Activated CD4-positive, alpha-beta T cell treated with anti-CD3 and anti-CD28 coated beads, Interleukin-2, amount 10 ng/mL, durations not matched to agents 24 days and 14 days (primary cell): ENCODE measurements at places on chromosomes 7 and 10. TPM values are rescaled to one million over a fixed set of nuclear protein-coding genes. Genes with fewer than 3 reads are reported as not detected.
A peak's percentile ranks its signal among the peaks of the same experiment; 100 is the strongest.

GRCh38 chr10:129099992-129100391 lies 367.0 kb upstream of the MGMT start:
- no peak for DNase-seq
- peaks cover 9% of the 10 kb centered on the region for H3K4me1 ChIP-seq
- H3K36me3 ChIP-seq, result no peaks in the 10 kb centered on the region
- H3K27me3 ChIP-seq, result no peaks in the 10 kb centered on the region
- no peak overlapping the region for H3K4me3 ChIP-seq

The AUTS2 gene
- 0.76 and 2.1 TPM in 2 replicates for total RNA-seq

DNA sequence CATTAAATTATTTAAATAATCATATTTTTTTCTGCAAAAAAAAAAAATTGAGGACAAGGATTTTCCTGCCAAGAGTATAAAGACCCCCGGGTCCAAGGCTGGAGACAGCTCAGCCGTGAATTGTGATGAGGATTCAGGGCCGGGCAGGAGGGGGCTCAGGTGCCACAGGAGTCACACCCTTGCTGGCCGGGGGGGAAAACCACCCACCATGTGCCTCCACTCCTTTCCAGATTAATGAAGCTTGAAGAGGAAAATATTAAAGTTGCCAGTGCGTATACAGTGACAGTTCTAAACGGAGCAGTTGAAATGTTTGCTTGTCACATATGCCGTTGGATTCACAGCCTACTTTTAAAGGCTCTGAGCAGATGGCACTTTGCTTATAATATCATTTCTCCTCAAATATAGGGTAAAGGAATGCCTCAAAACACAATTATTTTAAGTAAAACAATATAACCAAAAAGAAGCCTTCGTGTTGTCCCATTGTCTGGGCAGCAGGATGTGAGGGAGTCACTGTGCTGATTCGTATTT lies 49.6 kb downstream of the ADARB2 start:
- DNase-seq, result no peak
- H3K4me1 ChIP-seq, result no peaks in the 10 kb centered on the region
- no peak overlapping the region for H3K27ac ChIP-seq
- H3K4me3 ChIP-seq, result no peak overlapping the region
- H3K36me3 ChIP-seq, result no peaks in the 10 kb centered on the region
- peaks cover 11% of the 10 kb centered on the region for H3K27me3 ChIP-seq

The EPHA1 gene
- total RNA-seq, result 0.09 and 0.26 TPM in 2 replicates

The TMEM229A gene
- total RNA-seq, result not detected in 2 replicates

GRCh38 chr7:1639532-1640175 lies 30.4 kb upstream of the ELFN1 start:
- peaks cover 2% of the 10 kb centered on the region for H3K27me3 ChIP-seq
- DNase-seq, result no peak
- H3K36me3 ChIP-seq, result no peaks in the 10 kb centered on the region
- H3K27ac ChIP-seq, result no peak overlapping the region
- no peak overlapping the region for H3K4me3 ChIP-seq

The FLNC gene
- 0.02 and 0.09 TPM in 2 replicates for total RNA-seq

GRCh38 chr10:27620430-27621397 lies 116.6 kb downstream of the RAB18 start:
- no peaks in the 10 kb centered on the region for H3K4me1 ChIP-seq
- peak; percentile 40 for DNase-seq
- peaks cover 12% of the 10 kb centered on the region for H3K27me3 ChIP-seq
- no peaks in the 10 kb centered on the region for H3K36me3 ChIP-seq
- H3K27ac ChIP-seq, result no peak overlapping the region
- H3K4me3 ChIP-seq, result no peak overlapping the region

GRCh38 chr7:121041516-121042148 lies 53.1 kb downstream of the CPED1 start:
- H3K27ac ChIP-seq, result no peak overlapping the region
- no peak overlapping the region for H3K4me3 ChIP-seq
- H3K27me3 ChIP-seq, result peaks cover 12% of the 10 kb centered on the region
- DNase-seq, result no peak
- H3K4me1 ChIP-seq, result no peaks in the 10 kb centered on the region
- H3K36me3 ChIP-seq, result no peaks in the 10 kb centered on the region

- H3K36me3 ChIP-seq, result peaks cover 43% of the 10 kb centered on the region
- H3K27me3 ChIP-seq, result no peaks in the 10 kb centered on the region
- DNase-seq, result no peak
Measured at GRCh38 chr10:114862456-114862855, 40.9 kb downstream of the FHIP2A start.

DNA sequence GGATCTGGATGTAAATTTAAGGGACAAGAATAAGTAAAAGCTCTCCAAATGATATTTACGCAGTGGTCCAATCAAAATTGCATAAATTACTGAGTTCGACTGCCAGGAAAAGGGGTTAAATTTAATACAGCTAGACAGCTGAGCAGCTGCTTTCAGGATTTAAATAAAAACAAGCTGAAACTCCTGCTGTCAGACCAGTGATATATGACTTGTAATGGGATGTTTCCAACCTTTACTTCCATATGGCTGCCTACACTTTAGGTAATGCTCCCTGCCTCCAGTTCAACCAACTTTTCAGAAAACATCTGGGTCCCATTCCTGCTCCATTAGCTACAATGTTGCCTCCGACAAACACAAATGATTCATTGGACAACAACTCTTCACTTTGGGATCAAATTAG lies 326.3 kb upstream of the DGKB start:
- DNase-seq, result no peak
- H3K27ac ChIP-seq, result no peak overlapping the region
- no peak overlapping the region for H3K4me3 ChIP-seq
- H3K27me3 ChIP-seq, result no peaks in the 10 kb centered on the region
- no peaks in the 10 kb centered on the region for H3K36me3 ChIP-seq

GRCh38 chr7:93921607-93922566 lies at the start of gene GNG11:
TSS of gene GNG11 (plus strand) at chr7:93921735. CDS start at chr7:93922138, 403 bp downstream.
- peak; percentile 73 for DNase-seq
- no peaks in the 10 kb centered on the region for H3K36me3 ChIP-seq
- peaks cover 30% of the 10 kb centered on the region for H3K27me3 ChIP-seq
- peak within 1 kb of the TSS; percentile 73 for H3K4me3 ChIP-seq
- peaks cover 2% of the 10 kb centered on the region for H3K4me1 ChIP-seq
- no peak within 1 kb of the TSS for H3K27ac ChIP-seq

GRCh38 chr10:112140110-112140970 lies 43.2 kb downstream of the GPAM start:
- H3K4me1 ChIP-seq, result peaks cover 3% of the 10 kb centered on the region
- no peaks in the 10 kb centered on the region for H3K36me3 ChIP-seq
- no peak overlapping the region for H3K27ac ChIP-seq
- peaks cover 4% of the 10 kb centered on the region for H3K27me3 ChIP-seq
- H3K4me3 ChIP-seq, result no peak overlapping the region

- H3K4me1 ChIP-seq, result peaks cover 4% of the 10 kb centered on the region
- H3K4me3 ChIP-seq, result no peak overlapping the region
- H3K27me3 ChIP-seq, result no peaks in the 10 kb centered on the region
- no peak overlapping the region for H3K27ac ChIP-seq
- peaks cover 9% of the 10 kb centered on the region for H3K36me3 ChIP-seq
- DNase-seq, result no peak
Measured at GRCh38 chr7:2575046-2575732, 16.4 kb downstream of the IQCE start.

The TNPO3 gene
- total RNA-seq, result 54.1 and 56.9 TPM in 2 replicates

- no peak overlapping the region for H3K4me3 ChIP-seq
- H3K4me1 ChIP-seq, result no peaks in the 10 kb centered on the region
- no peaks in the 10 kb centered on the region for H3K36me3 ChIP-seq
- H3K27me3 ChIP-seq, result no peaks in the 10 kb centered on the region
- H3K27ac ChIP-seq, result no peak overlapping the region
Measured at GRCh38 chr10:76124280-76124679, 692.9 kb downstream of the LRMDA start.

The CTTNBP2 gene
- total RNA-seq, result not detected in 2 replicates
